HepG2 (cell line): ENCODE measurements at places on chromosomes 5 and 9. TPM values are rescaled to one million over a fixed set of nuclear protein-coding genes. Genes with fewer than 3 reads are reported as not detected.
A peak's percentile ranks its signal among the peaks of the same experiment; 100 is the strongest.

Gene PRDM9
- not detected in 2 replicates for total RNA-seq

- H3K4me1 ChIP-seq: peaks cover 11% of the 10 kb centered on the region; the same call in 1 of the 2 replicates
- H3K27ac ChIP-seq: no peak overlapping the region
- no peak overlapping the region for H3K4me3 ChIP-seq
- peaks cover 3% of the 10 kb centered on the region for H3K36me3 ChIP-seq
- H3K27me3 ChIP-seq: no peaks in the 10 kb centered on the region
- DNase-seq: no peak
Observed at GRCh38 chr5:72214168-72214567, 105.9 kb downstream of the MRPS27 start.

- no peak overlapping the region for H3K27ac ChIP-seq
- peak; percentile 9 for DNase-seq
- no peak overlapping the region for H3K4me3 ChIP-seq
- peaks cover 8% of the 10 kb centered on the region; the same call in 2 of the 3 replicates for H3K27me3 ChIP-seq
- no peaks in the 10 kb centered on the region for H3K36me3 ChIP-seq
Observed at GRCh38 chr9:91898451-91899218, 51.4 kb downstream of the ROR2 start.

DNA sequence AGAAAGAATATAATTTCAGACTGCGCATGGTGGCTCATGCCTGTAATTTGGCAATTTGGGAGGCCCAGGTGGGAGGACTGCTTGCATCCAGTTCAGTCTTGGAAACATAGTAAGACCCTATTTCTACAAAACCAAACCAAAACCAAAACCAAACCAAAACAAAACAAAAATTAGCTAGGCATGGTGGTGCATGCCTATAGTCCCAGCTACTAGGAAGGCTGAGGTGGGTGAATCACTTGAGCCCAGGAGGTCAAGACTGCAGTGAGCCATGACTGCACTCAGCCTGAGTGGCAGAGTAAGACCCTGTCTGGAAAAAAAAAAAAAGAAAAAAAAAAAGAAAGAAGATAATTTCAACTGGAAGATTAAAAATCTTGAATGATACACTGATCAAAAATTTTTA, 137.0 kb upstream of the ACOT12 start:
- H3K27me3 ChIP-seq: no peaks in the 10 kb centered on the region; the same call in 1 of the 2 replicates
- H3K4me3 ChIP-seq: no peak overlapping the region
- no peaks in the 10 kb centered on the region for H3K4me1 ChIP-seq
- no peak for DNase-seq
- H3K36me3 ChIP-seq: no peaks in the 10 kb centered on the region
- no peak overlapping the region for H3K27ac ChIP-seq

GRCh38 chr9:76441551-76442322, 17.2 kb upstream of the GCNT1 start:
- no peaks in the 10 kb centered on the region for H3K36me3 ChIP-seq
- no peak overlapping the region for H3K27ac ChIP-seq
- no peak for DNase-seq
- H3K4me1 ChIP-seq: peaks cover 12% of the 10 kb centered on the region
- H3K27me3 ChIP-seq: no peaks in the 10 kb centered on the region

DNA sequence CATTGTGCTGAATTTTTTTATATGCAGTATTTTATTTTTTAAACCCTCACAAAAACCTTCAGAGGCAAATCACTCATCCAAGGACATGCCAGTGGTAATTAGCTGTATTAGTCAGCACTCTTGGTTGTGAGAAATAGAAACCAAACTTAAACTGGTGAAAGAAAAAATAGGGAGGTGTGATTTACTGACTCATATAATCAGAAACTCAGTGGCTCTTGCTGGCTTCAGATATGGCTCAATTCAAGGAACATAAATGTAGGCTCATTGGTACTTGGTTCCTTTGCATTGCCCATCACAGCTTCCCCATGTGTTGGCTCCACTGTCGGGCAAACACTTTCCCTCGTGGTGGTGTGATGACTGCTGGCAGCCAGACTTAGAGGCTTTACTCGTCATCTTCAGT, 497.2 kb downstream of the MAT2B start:
- H3K36me3 ChIP-seq: no peaks in the 10 kb centered on the region
- no peak overlapping the region for H3K4me3 ChIP-seq
- H3K27ac ChIP-seq: no peak overlapping the region
- DNase-seq: no peak
- H3K4me1 ChIP-seq: no peaks in the 10 kb centered on the region
